ENCODE measurements at places on chromosomes 3 and 15. TPM values are rescaled to one million over a fixed set of nuclear protein-coding genes. Genes with fewer than 3 reads are reported as not detected.

- DNase-seq = no peak
Observed at GRCh38 chr3:62999158-62999557, 123.9 kb upstream of the CADPS start.

- DNase-seq = no peak
Observed at GRCh38 chr3:25372167-25372566, 55.9 kb upstream of the RARB start.

DNA sequence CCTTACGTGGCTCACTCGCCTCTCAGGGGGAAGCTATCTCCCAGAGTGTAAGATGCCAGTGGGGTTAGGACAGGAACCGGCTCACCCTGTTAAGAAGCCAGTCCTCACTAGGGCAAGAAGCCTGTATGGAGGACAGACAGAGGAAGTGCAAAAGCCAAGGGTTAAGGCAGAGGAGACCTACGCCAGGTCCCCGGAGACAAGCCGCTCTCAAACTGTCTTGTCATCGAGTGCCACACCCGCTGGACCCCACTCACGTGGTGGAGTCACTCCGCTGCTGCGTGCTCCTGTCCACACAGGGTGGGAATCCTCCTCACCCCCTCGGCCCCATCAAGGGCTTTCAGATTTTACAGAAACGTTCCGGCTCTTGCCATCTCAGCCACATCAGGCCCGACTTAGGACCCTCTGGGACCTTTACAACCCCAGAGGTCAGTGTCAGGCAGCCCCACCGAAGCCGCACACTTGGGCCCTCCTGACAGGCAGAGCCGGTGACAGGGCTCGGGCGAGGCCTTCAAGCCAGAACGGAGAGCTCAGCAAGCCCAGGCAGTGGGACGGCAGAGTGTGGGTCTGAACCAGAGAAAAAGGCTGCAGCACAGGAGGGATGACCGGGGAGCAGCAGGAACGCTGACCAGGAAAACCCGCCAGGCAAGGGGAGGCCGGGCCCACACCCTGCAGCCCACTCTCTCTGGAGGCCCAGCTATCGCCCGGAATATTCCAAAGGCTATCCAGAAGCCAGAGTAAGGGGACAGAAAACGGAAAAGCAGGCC lies 61.7 kb downstream of the XXYLT1 start:
- DNase-seq = no peak

CCDC54 gene
- total RNA-seq = not detected

- DNase-seq = no peak
Observed at GRCh38 chr15:63330926-63331325, 50.7 kb downstream of the CA12 start.
